ENCODE measurements at places on chromosomes 2 and 18.

DNA sequence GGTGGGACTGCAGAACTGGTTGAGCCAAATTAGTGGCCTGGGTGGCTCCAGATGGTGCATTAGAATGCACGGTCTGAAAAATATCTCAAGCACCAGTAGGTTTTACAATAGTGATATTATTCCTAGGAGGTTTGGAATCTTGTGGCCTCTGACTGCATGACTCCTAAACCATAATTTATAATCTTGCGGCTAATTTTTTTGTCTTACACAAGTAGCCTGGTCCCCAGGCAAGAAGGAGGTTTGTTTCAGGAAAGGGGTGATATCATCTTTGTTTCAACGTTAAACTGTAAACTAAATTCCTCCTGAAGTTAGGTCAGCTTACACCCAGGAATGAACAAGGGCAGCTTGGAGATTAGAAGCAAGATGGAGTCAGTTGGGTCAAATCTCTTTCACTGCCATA, 98.9 kb upstream of the ARL4C start:
- peak; percentile 51 for DNase-seq

GRCh38 chr2:12412898-12413305, 303.8 kb upstream of the TRIB2 start:
- no peak for DNase-seq

GRCh38 chr2:237297421-237298150, 116.4 kb downstream of the COL6A3 start:
- no peak for DNase-seq

- DNase-seq, result no peak
Measured at GRCh38 chr18:11661430-11661829, 27.6 kb upstream of the GNAL start.

DNA sequence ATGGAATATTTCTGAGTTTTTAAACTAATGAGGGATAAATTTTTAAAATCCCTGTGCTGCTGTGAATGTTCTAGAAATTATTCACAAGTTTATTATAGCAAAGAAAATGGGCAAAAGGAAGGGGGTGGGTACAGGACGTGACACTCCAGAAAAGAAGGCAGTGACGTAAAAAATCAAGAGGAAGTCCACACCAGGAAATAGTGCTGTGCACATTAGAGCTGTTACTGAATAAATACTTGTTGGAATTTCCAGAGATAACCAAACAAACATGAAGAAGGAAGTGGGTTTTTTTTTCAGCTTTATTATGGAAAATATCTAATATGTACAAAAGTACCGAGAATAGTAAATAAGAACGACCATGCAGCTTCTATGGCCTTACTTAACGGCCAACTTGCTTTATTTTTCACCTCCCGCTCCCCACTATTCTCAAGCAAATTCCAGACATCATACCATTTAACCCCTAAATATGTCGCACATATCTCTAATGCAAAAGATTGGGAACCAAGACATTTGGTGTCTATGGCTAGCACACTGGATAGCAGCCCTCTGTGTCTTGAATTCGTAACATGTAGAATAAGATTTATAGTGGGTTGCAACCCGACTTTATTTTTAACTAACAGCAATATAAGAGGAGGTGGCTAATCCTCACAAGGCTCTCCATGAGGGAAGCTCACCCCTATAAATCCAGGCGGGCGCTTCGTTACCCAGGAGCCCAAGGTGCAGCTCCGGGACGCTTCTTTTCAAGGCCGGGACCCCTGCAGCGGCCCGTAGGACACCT, 580 bp upstream of the NDUFV2 start:
- peak; percentile 38 for DNase-seq

GRCh38 chr2:219643788-219644398, 16.5 kb downstream of the SLC4A3 start:
- no peak for DNase-seq

- DNase-seq, result no peak
Measured at GRCh38 chr18:25236736-25237135, 115.2 kb downstream of the ZNF521 start.

DNA sequence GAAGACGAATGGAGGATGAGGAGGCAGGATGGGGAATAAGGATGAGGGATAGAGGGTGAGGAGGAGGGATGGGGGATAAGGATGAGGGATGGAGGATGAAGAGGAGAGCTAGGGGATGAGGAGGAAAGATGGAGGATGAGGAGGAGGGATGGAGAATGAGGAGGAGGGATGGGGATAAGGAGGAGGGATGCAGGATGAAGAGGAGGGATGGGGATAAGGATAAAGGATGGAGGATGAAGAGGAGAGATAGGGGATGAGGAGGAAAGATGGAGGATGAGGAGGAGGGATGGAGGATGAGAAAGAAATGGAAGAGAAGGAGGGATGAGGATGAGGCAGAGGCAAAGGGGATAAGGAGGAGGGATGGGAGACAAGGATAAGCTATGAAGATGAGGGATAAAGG, 230.0 kb downstream of the NAPG start:
- no peak for DNase-seq

GRCh38 chr2:16604236-16604635, 61.4 kb downstream of the CYRIA start:
- DNase-seq, result no peak

GRCh38 chr2:59779571-59779970, 773.9 kb downstream of the BCL11A start:
- DNase-seq, result no peak

- DNase-seq, result no peak
Measured at GRCh38 chr18:12637393-12637792, 20.5 kb downstream of the SPIRE1 start.

GRCh38 chr2:150609831-150610582, 122.5 kb upstream of the RND3 start:
- peak; percentile 89 for DNase-seq

- peak; percentile 31 for DNase-seq
Measured at GRCh38 chr18:75070625-75071483, 138.1 kb downstream of the PTGR3 start.
